MCF 10A (cell line): ENCODE measurements at places on chromosomes 7 and 10.

- peak; percentile 71 for DNase-seq
These were observed 515 bp downstream of the GSDME start for GRCh38 chr7:24756545-24757352.

DNA sequence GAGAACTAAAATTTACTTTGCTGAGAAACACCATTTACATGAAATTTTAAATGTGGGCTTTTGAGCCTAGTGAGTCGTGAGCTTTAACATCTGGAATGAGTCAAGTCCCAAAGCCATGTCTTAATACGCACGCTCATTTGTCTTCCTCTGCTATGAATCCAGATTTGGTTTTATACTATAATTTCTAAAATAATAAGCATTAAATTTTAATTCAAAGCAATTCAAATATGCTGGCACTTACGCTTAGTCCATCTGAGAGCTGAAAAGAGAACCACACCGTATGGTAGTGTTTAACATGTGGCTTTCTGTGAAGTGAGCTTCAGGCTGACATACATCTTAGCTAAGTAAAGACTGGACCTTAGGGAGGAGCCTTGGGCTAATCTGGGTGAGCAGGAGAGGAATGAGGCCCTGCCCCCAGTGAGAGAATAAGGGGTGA lies 52.2 kb downstream of the CUBN start:
- no peak for DNase-seq

- no peak for DNase-seq
These were observed 51.0 kb downstream of the ZNF777 start for GRCh38 chr7:149409895-149410294.

DNA sequence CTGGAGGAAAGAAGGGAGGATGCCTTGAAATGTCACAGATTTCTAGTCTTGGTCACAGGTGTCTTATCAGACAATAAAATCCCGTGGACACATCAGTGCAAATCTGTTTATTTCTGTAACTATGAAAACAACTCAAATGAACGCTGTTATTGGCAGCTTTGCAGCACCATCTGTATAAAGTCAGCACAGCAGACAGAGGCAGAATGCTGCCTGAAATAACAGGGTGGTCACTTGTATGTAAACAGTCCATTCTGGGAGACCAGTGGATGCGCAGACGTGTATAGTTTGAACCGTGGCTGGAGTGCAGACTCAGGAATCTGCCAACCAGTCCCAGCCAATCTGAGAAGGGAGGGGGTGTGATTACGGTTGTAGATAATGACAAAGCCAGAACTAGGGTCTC lies 54.8 kb downstream of the SEC23IP start:
- DNase-seq, result no peak

DNA sequence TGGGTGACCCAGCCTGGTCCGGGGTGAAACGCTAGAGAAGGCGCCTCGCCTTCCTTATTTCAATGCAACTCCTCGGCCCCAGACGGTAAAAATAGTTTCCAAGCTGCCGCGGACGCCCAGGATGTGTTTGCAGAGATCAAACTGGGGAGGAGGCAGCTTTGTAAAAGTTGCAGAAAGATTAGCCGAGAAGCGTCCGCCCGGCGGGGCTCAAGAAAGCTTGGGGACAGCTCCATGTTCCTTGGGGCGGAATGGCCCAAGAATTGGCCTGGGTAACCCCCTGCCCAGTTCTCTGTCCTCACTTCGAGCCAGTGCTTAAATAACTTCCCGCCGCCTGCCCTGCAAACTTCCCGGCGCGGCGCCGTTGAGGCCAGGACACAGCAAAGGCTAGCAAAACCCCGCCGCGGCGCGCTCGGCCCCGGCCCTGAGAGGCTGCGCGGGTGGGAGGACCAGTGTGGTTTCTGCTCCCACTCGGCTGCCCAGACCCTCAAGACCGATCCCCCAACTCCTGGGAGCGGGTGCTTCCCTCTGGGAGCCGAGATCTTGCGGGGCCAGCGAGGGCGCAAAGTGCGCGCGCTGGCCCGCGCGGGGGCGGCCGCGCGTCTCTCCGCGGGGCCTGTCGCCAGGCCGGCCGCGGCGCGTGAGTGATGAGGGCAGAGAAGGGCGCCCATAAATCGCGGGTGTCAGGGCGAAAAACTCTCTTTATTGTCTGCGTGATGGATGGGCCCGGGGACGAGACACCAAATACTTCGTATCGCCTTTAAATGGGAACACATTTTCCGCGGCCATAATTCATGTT lies 6.3 kb upstream of the ZNF503 start:
- DNase-seq, result no peak
